ENCODE measurements at places on chromosomes 3 and 15. TPM values are rescaled to one million over a fixed set of nuclear protein-coding genes. Genes with fewer than 3 reads are reported as not detected.

The TMCO5A gene
- not detected for total RNA-seq

GRCh38 chr15:94047566-94047965 is 183.8 kb upstream of the MCTP2 start:
- DNase-seq: no peak

- no peak for DNase-seq
Measured at GRCh38 chr3:130761730-130762311, 15.2 kb upstream of the PIK3R4 start.

DNA sequence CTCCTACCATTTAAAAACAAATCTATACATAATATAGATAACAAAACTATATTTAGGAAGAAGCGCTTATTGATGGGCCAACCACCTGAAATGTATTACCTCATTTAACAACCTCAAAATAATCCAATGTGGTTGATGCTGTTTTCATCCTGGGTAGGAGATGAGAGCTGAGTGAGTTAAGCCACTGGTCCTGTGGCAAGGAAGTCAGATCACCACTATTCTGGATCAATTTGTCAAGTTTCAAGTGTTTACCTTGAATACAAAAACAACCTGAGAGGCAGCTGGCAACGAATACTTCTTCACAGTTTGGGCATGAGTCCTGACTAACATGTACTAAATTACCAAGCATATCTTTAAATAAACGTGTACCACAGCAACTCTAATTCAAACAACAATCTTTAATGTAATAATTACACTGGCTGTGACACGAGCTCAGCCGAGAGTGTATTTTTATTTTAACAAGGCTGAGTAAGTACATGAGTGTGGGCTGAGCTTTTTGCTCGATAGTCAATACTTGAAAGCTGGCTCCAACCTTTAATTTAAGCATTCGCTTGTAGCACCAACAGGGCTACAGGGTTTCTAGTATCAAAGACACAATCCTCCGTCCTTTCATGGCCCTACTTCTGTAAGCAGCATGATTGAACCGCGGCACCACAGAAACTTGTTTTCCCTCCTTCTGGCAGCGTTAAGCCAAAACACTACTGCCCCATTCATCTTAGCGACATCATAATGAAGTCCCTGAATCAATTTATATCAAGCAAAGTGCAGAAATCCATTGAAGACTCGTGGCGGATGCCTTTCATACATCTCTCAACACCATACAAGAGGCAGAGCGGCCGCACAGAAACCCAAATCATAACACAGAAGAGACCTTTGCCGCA is 93.8 kb upstream of the ICE2 start:
- DNase-seq: no peak

Data from GM12878 (cell line).